RCC 7860 (cell line): ENCODE measurements at places on chromosomes 2 and 18.

DNA sequence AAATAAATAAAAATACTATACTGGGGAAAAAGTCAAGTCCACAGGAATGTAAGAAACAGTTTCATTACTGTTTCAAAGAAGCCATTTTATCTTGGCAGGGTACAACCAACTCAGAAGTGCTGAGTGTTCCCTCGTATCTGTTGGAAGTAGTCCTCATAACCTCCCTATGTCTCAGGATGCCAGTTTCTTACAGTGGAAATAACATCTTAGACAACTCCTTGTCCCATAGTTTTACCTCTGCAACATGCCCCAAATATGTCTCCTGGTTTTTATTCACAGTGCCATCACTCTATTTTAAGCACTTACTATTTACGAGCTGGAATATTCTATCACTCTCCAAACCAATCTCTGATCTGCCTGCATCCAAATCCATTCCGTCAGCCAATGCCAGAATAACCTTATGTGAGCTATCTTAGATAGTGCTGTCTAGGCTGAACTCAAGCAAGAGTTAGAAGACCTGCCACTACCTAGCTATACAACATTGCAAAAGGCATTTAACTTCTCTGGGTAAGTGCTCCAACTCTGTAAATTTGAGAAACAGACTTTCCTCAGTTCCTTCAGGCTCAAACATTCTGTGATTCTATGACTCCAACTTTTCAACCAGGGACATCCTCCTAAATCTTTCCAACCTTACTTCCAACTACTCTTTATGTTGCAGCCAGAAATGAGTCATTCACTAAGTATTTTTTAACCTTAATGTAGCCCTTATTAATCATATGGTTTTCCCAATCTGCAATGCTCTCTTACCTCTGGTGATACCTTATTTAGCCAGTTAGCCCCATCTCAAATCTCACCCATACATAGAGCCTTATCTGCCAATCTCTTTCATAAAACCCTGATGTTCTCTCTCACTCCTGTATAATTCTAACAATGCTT, 66.7 kb downstream of the RTN4 start:
- DNase-seq = peak; percentile 54

- no peak for DNase-seq
Observed at GRCh38 chr2:66030553-66030952, 404.4 kb upstream of the MEIS1 start.

- no peak for DNase-seq
Observed at GRCh38 chr2:47616506-47616905, 166.4 kb upstream of the MSH6 start.

GRCh38 chr2:71886241-71886640, 261.4 kb downstream of the CYP26B1 start:
- DNase-seq = no peak

- DNase-seq = no peak
Observed at GRCh38 chr2:119350311-119350998, 16.2 kb downstream of the C2orf76 start.

DNA sequence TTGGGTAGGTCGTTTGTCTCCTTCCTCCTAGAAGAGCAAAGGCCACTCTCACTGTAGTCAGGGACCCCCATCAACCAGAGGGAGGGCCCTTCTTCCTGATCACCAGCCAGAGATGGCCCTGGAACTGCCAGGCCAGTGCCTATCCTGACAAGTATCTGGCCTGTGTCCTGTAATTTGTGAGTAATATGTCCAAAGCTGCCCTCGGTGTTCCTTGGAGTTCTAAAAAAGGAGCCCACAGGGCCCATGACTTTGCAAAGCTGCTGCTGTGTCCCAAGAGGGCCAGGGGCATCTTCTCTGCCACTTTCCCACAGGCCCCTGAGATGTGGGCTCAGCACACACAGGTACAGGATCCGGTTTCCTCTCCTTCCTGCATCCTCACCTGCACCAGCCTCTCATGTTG, 212.4 kb downstream of the SEPTIN10 start:
- no peak for DNase-seq

DNA sequence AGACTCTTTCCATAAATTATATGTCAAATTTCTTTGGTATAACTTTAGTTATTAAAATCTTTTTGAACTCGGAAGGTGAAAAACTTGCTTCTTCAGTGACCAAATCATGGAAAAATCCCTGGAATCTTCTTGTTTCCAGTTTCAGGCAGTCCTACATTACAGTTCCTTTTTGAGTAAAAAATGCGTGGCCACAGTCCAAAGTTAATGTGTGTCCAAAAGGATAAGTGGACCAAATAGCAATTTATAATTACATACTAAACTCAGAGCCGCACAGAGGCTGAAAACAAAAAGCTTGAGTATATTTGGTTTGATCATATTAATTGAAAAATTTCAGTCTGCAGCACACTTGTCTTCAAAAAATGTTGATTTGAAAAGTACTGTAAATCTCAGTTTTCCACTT, 28.4 kb upstream of the DYNC2LI1 start:
- peak; percentile 18 for DNase-seq

- DNase-seq = no peak
Observed at GRCh38 chr2:63663013-63663864, 74.5 kb downstream of the MDH1 start.

- no peak for DNase-seq
Observed at GRCh38 chr2:15957881-15958713, 17.7 kb downstream of the MYCN start.

DNA sequence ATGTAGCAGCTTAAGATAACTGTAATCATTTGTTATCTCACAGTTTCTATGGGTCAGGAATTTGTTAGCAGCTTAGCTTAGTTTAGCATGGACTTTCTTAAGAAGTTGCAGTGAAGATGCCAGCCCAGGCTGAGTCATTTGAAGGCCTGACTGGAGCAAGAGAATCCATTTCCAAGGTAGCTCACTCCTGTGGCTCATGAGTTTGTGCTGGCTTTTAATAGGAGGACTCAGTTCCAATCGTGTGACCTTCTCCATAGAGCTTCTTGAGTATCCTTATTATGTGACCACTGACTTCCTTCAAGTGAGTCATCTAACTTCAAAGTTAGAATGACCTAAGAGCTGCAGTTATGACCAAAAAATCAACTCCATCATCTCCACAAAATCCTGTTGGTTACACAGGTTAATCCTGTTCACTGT, 1.4 kb downstream of the GPATCH11 start:
- DNase-seq = peak; percentile 91
